ENCODE measurements at places on chromosomes 5 and 9. TPM values are rescaled to one million over a fixed set of nuclear protein-coding genes. Genes with fewer than 3 reads are reported as not detected.

DNA sequence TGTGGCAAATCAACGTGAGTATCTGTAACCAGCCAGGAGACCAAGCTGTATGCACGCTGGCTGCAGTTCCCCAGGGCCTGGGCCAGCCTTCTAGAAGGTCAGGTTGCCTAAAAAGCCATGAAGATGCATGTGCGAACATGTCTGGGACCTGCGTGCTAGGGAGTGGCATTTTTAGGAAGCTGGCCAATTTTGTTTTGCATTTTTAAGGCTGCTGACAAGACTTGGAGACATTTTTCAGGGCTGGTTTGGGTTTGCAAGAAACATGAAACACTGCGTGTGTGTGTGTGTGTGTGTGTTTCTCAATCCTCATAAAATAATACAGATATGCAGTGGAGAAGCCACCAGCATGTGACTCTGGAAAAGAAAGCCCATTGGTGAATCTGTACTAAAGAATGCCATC, 5.1 kb downstream of the TGFBI start:
- no peak for DNase-seq

Gene CDH9
- not detected for total RNA-seq

DNA sequence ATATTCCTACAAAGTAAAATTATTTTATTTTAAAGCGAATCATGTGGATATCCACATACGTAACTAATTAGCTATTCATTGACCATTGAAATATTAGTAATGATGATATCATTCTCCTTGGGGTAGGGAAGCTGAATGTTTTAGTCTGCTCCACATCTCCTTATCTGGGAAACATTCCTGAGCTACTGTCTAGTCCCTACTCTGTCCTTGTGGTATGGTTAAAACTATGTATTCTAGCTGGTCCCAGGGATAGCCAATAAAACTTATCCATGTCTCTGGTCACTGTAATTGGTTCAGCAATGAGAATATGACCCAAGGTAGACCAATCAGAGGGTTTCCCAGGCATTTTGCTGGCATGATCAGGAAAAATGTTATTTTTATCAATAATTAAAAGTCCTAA, 76.0 kb upstream of the DAP start:
- no peak for DNase-seq

GRCh38 chr5:93791518-93791972, 50.1 kb upstream of the POU5F2 start:
- no peak for DNase-seq

DNA sequence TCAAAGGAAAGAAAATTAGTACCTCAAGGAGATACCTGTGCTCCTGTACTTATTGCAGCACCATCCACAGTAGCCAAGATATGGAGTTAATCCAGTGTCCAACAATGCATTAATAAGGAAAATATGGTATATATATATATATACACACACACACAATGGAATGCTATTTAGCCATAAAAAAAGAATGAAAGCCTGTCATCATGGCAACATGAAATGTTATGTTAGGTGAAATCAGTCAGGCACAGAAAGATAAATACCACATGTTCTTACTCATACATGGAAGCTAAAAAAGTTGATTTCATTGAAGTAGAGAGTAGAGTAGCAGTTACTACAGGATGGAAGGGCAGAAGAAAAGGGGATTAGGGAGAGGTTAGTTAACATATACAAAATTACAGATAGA, 601.5 kb downstream of the ANXA1 start:
- DNase-seq, result no peak

GRCh38 chr5:26868504-26868903, 169.9 kb downstream of the CDH9 start:
- no peak for DNase-seq

Gene TRMT10B
- total RNA-seq, result 12.1 TPM

- no peak for DNase-seq
These were observed 104.4 kb downstream of the FRMD3 start for GRCh38 chr9:83433846-83434245.

Gene FBP1
- not detected for total RNA-seq

- DNase-seq, result no peak
These were observed 47.4 kb downstream of the CSNK1G3 start for GRCh38 chr5:123559434-123559775.

GRCh38 chr5:133652951-133653759, 40.8 kb upstream of the FSTL4 start:
- DNase-seq, result no peak

DNA sequence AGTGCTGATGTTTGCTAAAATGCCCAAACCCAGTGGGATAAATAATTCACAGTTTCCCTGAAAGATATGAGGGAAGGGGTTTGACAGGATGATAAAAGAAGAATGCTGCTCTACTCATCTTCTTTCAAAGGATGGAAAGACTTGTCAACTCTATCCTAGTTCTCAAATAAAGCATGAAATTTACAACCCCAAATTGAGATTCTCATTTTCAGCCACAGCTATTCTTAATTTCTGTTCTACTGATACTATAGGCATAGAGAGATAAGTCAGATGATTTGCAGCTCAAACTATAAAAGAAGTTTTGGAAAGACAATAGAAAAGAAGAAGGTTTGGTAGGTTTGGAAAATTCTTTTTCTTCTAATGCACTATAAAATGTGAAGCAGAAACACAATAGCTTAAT, 542.6 kb downstream of the CSNK1G3 start:
- no peak for DNase-seq

DNA sequence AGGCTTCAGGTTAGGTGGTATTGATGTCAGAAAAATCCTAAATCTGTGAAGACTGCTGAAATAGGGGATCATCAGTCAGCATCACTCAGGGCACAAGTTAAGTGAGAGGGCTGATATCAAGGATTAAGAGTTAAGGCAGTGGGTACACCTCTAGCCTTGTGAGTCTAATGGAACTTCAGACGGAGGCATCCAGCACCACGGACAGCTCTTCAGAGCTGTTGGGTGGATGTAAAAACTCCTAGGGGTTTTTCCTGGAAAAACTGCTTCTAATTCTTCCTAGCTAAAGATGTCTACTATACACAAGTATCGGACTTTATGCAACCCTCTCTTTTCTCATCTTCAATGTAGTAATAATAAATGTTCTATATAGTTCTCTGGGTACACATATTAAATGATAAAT, 165.9 kb downstream of the SH3GL2 start:
- no peak for DNase-seq

Gene ZBTB43
- 16.4 TPM for total RNA-seq

DNA sequence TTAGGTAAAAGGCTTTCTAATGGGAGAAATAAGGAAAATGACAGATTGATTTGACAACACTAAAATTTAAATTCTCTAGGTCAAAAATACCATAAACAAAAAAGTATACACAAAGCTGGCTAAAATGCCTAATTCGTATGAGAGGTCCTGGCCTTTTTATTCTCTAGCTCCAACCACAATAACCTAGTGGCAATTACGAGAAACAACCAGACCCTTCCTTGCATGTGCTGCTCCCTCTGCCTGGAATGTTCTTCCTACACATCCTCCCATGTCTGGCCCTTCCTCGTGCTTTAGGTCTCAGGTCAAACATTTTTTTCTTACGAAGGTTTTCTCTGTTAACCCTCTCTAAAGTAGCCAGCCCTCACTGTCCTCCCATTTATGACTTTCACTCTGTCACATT, 176.4 kb upstream of the PLPPR1 start:
- no peak for DNase-seq

Gene PCDHA12
- not detected for total RNA-seq

- DNase-seq, result peak; percentile 5
These were observed 228.3 kb downstream of the CACNA1B start for GRCh38 chr9:138105561-138106505.

Gene RAB3C
- total RNA-seq, result not detected

Gene TOMM5
- 155 TPM for total RNA-seq

- DNase-seq, result no peak
These were observed 453 bp downstream of the RASGEF1C start for GRCh38 chr5:180208435-180209081.

Measured in activated T-helper 2 cell treated with anti-CD3 and anti-CD28 coated beads, Interferon-gamma antibody, Interleukin-2, Interleukin-4, amounts not matched to agents 10 μg/mL and 5 μg/mL and 100 μg/mL, durations not matched to agents 14 hours and 24 hours and 36 hours (primary cell).